ENCODE measurements at places on chromosomes 12 and 14.
A peak's percentile ranks its signal among the peaks of the same experiment; 100 is the strongest.

DNA sequence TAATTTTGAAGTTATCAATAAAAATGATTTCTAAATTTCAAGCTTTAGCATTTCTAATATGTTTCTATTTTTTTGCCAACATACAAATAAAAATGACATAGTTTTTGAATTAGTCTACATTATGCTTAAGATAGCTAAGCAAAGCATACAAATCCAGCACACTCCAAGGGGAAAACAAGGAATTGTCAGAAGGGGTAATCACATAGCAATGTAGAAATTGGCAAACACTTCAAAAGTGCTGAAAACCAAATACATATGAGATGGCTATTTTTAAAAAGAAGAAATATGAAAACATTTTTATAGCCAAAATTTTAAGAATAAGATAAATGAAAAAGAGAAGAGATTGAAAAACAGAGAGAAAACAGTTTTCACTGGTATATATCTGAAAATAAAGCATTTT, 308.0 kb downstream of the SLC6A15 start:
- no peak for DNase-seq

GRCh38 chr12:44036875-44037443, 201.1 kb downstream of the TMEM117 start:
- no peak for DNase-seq

DNA sequence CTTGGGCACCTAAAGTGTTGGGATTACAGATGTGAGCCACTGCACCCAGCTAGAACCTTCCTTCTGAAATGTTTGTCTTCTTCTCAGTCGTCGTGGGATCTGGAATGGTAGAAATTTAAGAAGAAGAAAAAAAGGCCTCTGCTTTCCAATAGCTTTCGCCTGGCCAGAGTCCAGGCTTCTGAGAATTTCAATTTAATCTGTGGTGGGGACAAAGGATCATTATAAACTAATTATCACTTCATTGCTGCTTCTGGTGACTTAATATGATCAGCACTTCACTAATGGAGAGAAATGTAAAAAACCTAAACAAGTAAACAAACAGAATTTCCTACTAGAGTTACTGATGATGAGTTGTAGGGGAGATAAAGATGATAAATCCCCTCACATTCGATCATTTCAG, 51.3 kb downstream of the CFAP251 start:
- no peak for DNase-seq

DNA sequence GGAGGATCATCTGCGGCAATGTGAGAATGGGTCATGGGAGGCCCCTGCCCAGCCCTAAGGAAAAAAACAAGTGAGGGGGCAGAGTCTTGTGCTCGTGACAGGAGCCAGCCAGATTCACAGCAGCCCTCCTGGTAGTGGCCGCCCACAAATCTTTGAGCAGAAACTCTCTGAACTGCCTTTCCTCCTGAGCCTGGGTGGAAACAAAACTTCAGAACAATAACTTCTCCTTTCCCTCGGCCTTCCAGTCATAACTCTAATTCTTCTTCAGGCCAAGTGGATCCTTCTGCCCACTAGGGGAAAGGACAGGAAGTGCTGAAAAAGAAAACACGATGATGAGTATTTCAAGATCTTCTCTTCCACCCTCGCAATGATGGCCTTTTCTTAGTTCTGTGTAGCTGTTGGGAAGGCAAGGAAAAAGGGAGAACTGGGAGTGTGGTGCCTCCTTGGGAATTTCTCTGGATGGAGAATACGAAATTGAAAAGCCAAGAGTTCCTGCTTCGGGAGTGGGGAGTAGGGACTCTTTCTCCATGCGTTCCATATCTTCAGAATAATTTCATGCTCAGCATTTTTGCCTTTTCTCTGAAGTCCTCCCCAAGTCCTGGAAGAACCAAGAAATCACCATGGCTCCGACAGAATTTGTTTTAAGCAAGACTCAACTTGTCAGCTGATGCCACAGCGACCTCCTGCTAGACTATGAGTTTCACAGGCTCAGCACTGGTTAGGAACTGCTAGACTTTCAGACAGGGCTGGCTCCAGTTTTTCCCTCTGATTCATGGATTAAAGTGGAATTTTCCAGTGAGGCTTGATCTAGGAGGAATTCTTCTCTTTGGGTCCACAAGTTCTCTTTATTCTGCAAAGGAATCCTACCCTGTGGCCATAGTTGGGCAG, 188.9 kb downstream of the CAND1 start:
- DNase-seq: no peak

- no peak for DNase-seq
These were observed 1.1 kb upstream of the RFX4 start for GRCh38 chr12:106581543-106582248.

DNA sequence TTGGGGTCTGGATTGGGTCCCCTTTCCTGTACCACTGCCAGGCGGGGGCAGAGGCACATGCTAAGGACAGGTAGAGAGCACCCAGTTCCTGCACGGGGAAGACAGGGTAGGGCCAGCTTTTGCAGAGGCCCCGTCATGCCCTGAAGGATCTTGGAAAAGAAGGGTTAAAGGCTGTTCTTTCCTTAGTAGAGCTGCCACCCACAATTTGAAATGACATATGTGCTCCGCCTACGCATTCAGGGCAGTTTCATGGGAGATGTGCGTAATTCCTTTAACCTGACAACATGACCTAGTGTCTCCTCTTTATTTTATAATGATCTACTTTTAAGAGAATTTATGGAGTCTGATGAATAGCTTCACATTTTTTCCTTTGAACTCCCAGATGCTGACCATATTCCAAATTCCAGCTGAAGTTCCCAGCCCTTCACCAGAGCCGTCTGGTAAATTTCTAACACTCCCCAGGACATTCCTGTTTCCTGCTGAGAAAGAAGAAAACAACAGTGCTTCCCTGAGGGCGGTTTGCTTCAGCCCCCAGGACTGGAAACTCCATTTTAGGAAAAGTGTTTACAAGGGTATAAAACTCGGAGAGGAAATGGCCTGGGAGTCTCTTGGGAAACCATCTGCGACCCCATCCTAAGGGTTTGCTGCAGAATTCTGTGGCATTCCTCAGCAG, 58.9 kb upstream of the PLEKHG3 start:
- peak; percentile 99 for DNase-seq

- no peak for DNase-seq
These were observed 97.9 kb downstream of the PAWR start for GRCh38 chr12:79592865-79593264.

DNA sequence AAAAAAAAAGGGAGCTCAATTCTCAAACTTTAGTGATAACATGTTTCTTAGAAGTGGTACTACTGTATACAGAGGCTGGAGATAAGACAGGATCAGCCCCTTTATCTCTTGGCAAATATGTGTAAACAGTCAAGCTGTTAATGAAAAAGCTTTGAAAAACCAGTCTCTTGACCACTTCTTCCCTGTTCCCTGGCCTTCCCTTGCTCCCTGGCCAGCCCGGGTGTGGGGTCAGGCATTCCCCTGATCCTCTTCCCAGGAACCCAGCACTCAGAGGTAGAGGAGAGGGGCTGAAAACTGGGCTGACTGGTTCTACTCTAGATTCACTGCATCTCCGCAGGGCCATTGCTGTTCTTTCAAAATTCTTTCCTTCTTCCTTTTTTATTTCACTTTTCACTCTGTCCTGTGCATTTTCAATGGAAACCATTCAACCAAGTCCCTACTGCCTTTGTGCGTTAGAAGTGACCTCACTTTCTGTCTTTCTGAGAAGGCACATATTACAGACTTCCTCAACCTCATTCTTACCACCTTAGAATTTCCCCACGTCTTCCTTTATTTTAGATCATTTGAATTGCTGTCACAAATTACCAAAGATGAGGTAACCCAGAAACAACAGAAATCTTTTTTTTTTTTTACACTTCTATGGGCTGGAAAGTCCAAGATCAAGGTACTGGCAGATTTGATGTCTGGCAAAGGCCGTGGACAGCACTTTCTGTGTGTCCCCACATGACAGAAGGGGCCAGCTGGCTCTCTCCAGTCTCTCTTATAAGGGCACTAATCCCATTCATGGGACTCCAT, 5.7 kb downstream of the GNG2 start:
- DNase-seq: no peak

DNA sequence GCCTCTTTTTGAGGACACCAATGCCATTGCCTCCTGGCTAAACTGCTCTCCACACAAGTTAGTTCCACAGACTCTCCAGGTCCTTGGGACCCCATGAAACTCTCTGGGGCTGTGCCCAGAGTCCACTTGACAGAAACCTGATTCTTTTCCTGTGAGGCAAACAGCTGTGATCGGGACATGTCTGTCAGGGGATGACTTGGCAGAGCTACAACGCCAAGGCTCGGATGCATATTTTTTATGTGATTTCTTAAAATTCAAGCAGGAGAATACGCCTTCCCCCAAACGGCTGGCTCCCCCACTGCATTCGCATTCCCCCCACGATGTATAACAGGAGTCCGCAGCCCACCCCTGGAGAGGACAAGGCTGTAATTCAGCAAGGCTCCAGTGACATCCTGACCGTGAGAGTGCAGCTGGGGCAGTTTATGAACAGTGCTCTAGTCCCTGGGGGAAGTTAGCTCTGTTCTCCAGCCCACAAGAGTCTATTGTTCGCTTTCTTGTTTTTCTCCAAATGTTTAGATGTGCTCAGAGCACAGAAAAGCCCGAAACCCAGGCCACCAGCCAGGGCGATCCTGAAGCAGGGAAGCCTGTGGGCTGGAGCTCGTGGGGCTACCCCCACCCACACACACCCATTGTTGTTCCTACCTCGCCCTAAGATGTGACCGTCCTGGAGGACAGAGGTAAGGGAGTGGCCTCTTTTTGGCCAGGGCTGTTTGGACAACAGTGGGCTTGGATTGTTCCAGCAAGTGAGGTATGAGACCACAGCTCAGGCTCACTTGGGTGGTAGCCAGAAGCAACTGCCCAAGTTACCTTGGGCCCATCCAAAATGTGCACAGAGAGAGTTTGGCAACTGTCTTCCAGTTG, 159.5 kb downstream of the ZFP36L1 start:
- no peak for DNase-seq

- DNase-seq: no peak
These were observed 70.9 kb downstream of the VWF start for GRCh38 chr12:6053541-6053940.

DNA sequence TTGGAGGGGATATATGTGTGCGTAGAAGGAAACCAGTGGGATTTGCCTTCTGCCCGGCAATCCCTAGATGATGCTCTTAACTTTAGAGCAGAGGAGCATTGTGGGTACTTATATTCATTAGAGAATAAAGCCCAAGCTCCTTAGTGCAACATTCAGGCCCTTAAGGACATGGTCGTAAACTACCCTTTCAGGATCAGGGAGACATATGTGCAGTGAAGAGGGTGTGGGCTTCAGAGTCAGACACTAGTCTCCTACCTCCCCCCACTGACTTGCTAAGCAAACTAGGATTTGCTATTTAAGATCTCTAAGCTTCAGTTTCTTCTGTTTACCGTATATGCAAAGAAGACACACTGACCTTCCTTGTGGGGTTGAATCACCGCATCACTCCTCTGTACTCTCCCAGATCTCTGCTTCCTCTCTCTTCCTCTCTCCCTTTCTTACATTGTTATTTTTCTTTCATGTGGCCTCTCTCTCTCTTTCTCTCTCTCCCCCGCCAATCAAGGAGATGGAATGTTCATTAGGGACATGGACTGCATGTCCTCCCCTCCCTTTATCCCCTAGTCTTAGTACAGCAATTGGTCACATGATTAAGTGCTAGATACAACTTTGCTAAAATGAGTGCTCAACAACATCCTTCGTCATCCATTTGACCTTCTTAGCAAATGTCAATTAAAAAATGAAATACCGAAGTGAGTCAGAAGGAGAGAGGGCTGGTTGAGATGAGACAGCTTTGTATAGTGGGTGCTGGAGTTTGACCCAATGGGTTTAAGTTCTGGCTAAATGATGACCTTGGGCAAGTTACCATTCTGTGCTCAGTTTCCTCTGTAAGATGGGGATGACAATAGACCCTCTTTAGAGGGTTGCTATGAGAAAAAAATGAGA, 91.7 kb downstream of the TMX1 start:
- no peak for DNase-seq

GRCh38 chr12:1509413-1510052, 84.8 kb downstream of the FBXL14 start:
- DNase-seq: no peak

GRCh38 chr12:7354529-7354928, 50.7 kb downstream of the ACSM4 start:
- no peak for DNase-seq

DNA sequence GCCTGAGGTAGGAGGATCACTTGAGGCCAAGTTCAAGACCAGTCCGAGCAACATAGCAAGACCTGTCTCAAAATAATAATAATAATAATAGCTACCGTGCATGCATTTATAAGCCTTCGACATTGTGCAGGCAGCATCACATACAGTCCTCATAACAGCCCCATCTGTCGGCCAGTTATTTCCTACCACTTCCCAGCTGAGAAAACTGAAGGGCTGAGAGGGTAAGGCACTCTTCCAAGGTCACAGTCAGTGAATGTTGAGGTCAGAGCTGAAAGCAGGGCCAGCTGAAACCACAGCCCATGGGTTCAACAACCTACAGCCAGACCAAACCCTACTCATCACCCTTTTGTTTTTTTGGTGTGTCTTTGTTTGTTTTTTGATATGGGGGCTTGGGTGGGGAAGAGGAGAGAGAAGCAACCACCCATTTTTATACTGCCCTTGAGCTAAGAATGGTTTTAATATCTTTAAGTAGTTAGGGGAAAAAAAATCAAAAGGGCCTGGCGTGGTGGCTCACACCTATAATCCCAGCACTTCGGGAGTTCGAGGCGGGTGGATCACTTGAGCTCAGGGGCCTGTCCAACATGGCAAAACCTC, 16.8 kb upstream of the ITPK1 start:
- no peak for DNase-seq

DNA sequence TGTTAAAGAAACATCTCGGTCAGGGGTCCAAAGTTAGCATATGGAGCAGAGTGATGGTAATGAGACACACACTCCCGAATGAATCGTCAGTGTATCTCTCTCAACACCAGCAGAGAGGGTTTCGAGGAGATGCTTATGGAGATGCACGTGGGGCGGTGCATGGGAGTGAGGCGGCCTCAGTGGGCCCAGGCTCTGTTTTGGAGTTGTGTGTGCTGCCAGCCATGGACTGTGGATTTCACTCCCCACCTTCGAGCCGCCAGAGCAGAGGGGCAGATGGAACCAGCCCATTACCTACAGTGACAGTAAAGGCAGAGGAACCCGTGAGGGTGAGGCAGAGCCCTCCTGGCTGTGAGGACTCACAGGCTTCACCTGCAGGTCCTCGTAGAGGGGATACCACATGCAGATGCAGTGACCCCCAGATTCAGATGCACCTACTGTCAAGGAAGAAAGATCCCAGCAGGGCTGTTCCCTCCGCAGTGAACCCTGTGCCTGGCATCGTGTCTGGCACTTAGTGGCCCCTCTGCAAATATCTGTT, 68.2 kb downstream of the WDR20 start:
- DNase-seq: no peak

DNA sequence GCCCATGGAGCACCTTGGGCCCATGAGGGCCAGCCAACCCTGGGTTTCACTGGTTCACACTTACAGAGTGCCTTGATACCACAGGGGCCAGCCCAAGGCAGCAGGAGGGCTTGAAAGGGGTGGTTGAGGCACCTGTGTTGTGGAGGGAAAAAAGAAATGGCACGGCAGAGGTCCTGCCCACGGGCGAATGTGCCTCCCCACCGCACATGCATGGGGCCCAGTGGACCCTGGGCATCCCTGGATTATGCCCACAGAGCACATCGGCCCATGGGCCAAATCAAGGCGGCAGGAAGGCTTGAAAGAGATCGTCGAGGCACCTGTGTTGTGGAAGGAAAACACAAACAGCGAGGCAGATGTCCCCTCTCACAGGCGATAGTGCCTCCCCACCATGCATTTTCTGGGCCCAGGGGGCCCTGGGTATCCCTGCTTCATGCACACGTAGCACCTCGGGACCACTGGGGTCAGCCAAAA, 378.1 kb downstream of the ALG10 start:
- no peak for DNase-seq

Measured in AG09309 (cell line).